ENCODE measurements at places on chromosomes 11 and 22.
A peak's percentile ranks its signal among the peaks of the same experiment; 100 is the strongest.

- peak; percentile 80 for DNase-seq
Observed at GRCh38 chr11:10659339-10660216, 34.0 kb downstream of the IRAG1 start.

DNA sequence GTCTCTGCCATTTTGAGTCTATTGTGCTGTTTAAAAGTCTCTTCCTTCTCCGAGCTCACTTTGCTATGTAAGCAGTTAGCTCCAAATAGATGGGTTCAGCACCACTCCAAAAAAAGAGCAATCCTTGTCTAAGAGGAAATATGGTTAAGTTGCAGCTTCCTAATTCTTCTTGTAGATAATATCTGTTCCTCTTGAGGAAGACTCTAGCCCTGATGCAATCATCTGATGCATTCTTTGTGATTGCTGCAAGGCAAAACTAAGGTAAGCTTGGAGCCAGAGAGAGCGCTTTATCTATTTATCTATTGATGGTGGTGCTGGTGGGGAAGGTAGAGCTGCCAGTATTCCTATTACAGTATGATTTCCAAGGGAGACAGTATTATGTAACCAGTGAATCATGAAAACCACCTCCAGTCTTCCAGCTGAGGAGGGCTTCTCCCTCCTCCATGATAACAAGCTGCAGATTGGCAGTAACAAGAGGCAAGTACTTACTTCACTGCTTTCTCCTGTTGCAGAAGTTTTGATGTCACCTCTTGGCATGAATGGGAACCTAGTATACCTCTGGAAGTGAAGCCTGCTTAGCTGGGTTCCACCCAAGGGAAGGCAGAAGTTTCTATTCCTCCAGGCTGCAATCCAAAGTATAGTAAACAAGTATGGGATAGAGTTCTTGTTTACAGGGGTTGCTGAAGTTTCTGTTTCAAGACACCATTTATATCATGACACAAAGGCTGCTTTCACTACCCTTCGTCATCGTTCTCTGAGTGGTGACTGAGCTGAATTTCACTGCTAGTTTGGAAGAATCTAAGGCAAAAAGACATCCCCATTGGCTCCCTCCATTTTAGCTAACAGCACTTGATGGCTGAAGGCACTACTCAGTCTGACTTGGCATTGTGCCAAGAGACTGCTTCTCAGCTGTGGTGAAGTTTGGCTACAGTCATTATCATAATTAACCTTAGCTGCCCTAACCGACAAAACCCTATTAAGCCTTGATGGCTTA, 49.7 kb downstream of the FDX1 start:
- no peak for DNase-seq

GRCh38 chr11:80846979-80847378, 1406.1 kb upstream of the TENM4 start:
- DNase-seq, result no peak

DNA sequence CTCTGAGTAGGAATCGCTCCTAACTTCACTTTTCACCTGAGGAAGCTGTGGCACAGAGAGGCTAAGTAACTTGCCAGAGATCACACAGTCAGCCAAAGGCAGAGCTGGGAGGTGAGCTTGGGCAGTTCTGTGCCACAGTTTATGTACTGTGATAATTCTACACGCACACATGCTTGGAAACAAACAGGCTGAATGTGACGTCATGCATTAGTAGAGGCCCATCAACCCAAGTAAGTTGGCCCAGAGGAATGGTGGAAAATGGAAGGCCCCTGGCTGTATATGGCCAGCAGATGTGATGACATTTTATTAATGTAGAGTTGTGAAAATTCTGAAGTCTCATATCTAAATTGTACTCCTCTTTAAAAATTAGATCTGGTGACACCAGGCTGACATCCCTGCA, 394.0 kb downstream of the MIAT start:
- DNase-seq, result no peak

Data from Caki2 (cell line).